ENCODE measurements at places on chromosomes 16 and 17. TPM values are rescaled to one million over a fixed set of nuclear protein-coding genes. Genes with fewer than 3 reads are reported as not detected.

CBX2 gene
- 12.0 TPM for total RNA-seq

FAAP100 gene
- 31.2 TPM for total RNA-seq

ARHGAP23 gene
- 127 TPM for total RNA-seq

ASGR1 gene
- 4.1 TPM for total RNA-seq

CRK gene
- 86.4 TPM for total RNA-seq

NPIPA5 gene
- total RNA-seq = 5.1 TPM

CHAD gene
- total RNA-seq = not detected

MT4 gene
- not detected for total RNA-seq

MT1M gene
- total RNA-seq = 4.3 TPM

HSPB9 gene
- total RNA-seq = not detected

KRTAP3-1 gene
- not detected for total RNA-seq

FAM171A2 gene
- total RNA-seq = 3.2 TPM

RUNDC3A gene
- total RNA-seq = not detected

KRT23 gene
- total RNA-seq = not detected

PIRT gene
- not detected for total RNA-seq

DOK4 gene
- 10.1 TPM for total RNA-seq

SLC6A2 gene
- total RNA-seq = not detected

TLCD3B gene
- total RNA-seq = 0.34 TPM

CES5A gene
- total RNA-seq = not detected
